ENCODE measurements at places on chromosomes 16 and 17.

DNA sequence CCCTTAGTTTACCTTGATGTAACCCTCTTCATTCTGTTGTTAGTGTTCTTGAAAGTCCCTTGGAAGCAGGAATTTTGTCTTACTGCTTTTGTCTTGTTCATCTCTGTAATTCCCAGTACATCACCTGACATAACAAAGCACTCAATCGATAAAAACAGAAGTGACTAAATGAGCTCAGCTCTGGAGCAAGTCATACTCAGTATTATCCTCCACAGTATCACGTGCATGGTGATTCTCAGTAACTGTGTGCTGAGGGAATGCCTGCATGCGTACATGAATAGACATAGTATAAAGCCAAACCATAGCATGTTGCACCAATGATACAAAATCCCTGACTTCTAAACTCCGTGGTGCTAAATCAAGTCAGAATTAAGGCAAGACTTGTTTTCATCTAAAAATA lies 7.2 kb downstream of the KRT38 start:
- no peak for DNase-seq

- no peak for DNase-seq
These were observed 46.3 kb downstream of the CBFA2T3 start for GRCh38 chr16:88930716-88931115.

- no peak for DNase-seq
These were observed 26.9 kb downstream of the OR3A1 start for GRCh38 chr17:3271072-3271848.

DNA sequence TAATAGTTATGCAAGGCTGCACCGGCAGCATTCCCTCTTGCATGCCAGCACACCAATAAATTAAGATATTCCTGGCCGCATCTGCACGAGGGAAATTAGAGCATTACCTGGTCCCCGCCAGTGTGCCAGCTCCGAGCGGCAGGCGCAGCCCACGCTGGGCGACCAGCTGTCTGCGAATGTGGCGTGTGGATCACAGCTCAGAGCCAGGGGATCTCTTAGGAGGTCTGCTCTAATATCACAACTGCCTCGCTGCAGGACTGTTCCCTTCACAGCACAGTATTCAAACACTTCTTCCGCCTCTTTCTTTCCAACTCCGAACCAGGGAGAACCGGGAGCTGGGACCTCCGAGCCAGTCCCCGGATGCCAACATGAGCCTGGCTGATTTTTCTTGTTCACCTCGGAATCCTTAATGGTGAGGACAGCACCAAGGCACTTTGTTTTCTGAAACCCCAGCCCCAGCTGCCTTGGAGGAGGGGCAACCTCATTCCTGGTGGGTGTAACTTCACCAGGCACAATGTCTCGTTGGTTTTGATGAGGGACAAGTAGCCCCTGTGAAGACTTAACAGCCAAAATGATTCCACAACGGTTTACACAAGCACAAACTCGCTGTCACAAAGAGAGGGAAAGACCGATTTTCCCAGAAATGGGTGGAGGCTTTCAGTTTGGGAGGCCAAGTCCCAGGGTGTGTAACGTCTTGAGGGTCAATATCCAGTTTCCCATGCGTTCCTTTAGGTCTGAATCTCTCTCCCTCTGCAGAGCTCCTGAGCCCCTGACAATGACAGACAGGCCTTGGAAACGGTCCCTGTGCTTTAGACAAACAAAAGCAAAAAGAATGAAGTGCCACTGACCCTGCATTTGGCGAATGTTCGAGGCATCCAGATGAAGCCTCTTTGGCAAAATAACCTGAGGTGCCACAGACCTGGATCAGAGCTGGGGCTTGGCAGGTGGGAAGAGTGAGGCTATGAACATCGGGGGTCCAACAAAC lies 213.2 kb downstream of the C16orf78 start:
- DNase-seq = no peak

DNA sequence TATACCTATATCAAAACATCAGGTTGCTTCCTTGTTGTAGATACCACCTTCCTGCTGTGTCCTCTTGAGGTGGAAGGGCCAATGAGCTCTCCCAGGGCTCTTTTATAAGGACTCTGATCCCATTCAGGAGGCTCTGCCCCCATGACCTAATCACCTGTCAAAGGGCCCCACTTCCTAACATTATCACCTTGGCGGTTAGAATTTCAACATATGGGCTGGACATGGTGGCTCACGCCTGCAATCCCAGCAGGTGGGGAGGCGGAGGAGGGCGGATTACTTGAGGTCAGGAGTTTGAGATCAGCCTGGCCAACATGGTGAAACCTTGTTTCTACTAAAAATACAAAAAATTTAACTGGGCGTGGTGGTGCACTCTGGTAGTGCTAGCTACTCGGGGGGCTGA lies 86.4 kb downstream of the HAPSTR1 start:
- DNase-seq = no peak

DNA sequence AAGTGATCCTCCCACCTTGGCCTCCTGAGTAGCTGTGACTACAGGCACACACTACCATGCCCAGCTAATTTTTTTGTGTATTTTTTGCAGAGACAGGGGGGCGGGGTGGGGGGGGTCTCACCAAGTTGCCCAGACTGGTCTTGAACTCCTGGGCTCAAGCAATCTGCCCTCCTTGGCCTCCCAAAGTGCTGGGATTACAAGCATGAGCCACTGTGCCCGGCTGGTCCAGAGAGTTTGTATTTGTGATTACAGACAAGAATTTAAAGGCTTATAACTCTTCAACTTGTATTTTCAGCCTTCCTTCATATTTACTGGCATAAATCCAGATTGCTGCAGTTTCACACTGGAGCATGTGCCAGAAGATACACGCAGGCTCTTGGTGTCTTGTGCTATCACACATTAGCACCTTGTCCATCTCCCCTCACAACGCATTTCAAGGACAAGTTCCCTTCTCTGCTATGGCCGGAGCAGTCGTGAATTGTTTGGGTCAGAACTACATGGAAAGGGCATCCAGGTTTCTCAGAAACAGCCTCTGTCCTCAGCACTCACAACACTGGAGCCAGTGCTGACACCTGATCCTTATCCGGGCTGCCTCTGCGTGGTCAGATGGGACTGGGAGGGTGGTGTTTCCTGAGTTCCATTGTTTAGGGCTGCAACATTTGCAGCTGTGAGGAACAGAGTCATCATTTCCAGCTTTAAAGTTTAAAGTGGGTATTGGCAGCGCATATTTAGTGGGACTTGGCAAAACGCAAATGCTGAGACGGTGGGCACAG lies 28.1 kb downstream of the WSCD1 start:
- DNase-seq = no peak
